ACHN (cell line): ENCODE measurements at places on chromosomes 5 and 9.
A peak's percentile ranks its signal among the peaks of the same experiment; 100 is the strongest.

DNA sequence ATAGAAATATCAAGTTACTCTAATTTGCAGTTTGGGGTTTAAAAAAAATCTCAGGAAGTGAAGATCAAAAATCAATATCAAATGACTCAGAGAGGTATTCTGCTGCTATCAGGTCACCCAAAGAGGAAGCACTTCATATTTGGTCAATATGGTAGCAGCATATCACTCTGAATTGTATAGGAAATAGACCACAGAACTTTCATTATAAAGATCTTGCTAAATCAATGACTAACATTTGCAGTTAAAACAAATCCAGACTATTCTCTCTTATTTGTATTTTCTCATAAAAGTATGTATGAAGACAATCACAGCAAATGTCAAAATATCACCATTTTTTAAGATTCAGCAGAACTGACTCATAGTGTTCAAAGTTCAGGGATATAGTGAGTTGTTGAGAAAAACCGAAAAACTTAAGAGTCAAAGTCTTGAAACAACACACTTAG, 105.8 kb upstream of the PCSK1 start:
- no peak for DNase-seq

DNA sequence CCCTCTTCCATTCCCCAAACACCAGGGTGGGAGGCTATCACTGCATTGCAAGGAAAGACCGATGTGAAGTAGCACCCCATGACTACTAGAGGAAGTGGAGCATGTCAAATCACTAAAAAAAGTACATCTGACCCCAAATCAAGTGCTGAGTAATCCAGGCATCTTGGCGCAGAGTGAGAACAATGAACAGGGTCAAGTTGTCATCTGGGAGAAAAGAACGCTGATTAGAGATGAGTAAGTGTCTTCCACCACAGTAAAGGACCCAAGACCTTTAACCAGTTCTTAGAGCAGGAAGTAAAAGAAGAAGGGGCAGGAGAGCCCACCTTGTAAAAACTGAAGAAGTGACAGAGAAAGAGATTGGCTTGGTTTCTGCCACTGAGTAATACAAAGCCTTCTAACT, 75.0 kb upstream of the RAD23B start:
- no peak for DNase-seq

GRCh38 chr9:13962006-13962405, 351.9 kb downstream of the NFIB start:
- DNase-seq: no peak

- DNase-seq: no peak
Observed at GRCh38 chr5:124686239-124687004, 60.0 kb downstream of the ZNF608 start.

GRCh38 chr5:27612161-27612560, 573.8 kb upstream of the CDH9 start:
- DNase-seq: no peak

DNA sequence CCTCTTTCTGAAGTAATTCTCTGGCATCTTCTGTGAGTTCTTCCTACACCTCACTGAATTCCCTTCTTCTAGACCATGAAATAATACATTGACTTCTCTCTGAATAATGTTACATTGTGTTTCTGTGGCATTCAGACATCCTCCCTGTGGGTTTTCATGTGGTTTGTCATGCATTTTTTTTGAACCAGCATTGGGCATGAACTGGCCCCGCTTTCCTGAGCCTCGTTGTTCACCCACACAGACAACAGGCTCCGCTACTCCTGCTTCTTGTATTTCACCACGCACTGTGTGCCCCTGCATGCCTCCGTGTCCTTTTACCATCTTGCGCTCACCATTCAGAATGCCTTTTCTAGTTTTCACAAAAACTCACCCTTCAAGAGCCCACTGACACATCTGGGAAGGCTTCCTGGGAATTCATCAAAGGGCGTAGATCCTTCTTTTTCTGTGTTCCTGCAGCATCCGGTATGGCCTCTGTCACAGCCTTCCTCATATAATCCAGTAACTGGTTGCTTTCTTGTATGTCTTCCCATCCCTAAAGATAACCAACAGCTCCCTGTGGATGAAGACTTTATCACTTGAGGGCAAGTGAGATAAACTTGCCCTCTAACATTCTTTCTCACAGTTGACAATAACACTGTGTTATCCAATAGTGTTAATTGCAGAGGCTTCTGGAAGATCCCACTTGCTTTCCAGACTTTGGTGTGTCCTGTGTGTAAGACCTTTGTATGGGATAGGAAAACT, 51.5 kb upstream of the ADAMTSL1 start:
- DNase-seq: no peak

DNA sequence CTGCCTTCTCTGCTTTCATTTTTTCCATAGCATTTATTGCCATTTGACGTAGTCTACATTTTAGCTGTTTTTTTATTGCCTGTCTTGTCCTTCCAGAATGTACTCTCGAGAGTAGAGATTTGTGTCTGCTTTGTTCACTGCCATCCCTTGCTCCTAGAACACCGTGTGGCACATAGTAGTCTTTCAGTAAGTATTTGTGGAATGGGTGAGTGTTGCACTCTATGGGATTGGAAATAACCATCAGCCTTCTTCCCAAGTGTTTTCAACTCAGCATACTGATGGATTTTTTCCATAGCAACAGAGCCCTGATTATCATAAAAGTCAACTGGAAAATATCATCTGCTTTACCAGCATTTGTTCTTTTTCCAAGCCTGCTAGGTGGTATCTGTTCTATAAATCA, 462.6 kb downstream of the ENC1 start:
- no peak for DNase-seq

DNA sequence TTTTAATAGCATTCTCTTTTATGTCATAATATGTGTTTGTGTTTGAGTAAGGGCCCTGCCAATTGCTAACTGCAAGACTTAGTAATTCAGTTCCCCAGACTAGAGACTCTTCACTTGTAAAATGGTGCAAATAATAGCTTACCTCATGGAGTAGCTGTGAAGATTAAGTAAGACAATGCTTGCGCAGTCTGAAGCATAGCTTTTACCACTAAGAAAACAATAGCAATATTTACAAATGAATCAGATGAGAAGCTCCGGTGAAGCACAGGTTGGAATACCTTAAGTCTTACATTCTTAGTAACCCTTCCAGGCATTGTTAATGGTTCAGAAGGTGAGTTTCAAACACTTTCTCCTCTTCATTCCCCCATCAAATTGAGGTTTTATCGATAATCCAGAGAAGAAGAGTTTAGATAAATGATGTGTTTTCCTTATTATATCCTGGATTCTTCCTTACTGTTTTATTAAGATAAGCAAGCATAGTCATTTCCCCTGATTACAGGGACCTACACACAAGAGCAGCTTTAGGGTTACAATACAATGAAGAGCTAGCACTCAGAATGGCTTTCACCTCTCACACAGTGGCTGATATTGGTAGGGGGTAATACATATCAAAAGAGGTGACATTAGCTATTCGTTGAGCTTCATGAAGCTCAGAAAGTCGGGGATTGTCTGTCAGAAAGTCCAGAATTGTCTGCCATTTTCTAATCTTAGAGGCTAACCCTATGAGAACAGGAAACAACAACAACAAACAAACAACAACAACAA, 96.4 kb upstream of the EDIL3 start:
- no peak for DNase-seq

DNA sequence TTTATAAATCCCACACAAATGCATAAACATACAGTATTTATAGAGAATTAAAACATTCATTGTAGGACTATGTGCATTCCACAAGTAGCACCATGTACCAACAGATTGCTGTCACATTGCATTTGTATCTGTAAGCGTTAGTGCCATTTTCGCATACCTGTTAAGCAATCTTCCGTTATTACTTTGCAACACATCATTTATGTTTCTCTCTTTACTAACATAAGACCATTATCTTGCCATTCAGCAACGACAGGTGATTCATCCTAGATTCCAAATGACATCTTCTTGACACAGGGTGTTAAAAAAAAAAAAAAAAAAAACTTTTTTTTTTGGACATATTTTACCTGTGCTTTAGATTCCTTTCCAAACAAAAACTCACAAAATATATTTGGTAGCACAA, 511.8 kb downstream of the ELAVL2 start:
- DNase-seq: no peak

DNA sequence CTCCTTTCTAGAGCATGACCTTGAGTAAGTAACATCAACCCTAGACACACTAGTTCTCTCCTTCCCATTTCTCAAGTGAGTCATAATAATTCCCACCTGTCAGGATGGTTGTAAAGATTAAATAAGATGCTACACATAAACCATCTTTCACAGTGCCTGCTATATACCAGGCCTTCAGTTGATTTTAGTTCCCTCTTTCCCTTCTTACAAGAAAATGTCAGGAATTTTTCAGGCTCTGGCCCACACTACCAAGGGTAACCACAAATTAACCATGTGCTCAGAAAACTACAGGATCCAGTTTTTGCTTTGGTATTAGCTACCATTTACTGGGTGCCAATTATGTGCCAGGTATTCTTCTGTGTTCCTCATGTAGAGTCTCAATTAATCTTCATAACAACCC, 42.7 kb upstream of the RARS1 start:
- no peak for DNase-seq

DNA sequence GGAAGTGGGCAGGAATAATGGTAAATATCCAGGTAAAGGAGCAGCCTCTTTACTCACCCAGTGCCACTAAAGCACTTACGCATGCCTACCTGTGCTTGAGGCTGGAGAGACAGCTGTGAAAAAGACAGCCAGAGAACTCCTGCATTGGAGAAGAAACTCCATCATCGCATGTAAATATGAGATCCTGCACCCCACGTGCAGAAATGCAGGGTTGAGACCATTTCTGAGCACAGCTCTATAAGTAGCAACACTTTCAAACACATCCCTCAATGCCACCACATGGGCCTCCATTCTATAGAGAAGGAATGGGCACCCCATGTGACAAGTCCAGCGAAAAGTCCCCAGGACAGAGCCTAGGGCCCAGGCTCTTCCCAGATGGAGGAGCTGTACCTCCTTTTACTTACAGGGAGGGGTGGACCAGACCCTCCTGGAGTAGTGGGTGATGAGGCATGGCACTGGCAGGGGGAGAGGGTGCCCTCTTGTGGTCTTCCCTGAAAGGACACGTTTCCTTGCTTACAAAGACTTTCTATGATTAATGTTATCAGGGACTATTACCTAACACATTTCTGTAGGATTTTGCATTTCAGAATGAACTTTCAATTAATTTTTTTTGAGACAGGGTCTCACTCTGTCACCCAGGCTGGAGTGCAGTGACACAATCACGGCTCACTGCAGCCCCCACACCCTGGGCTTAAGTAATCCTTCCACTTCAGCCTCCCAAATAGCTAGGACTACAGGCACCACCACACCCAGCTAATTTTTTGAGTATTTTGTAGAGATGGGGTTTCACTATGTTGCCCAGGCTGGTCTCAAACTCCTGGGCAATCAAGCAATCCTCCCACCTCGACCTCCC, 55.3 kb upstream of the IL17B start:
- peak; percentile 43 for DNase-seq

GRCh38 chr5:74075501-74076484, 449.8 kb downstream of the ARHGEF28 start:
- no peak for DNase-seq

DNA sequence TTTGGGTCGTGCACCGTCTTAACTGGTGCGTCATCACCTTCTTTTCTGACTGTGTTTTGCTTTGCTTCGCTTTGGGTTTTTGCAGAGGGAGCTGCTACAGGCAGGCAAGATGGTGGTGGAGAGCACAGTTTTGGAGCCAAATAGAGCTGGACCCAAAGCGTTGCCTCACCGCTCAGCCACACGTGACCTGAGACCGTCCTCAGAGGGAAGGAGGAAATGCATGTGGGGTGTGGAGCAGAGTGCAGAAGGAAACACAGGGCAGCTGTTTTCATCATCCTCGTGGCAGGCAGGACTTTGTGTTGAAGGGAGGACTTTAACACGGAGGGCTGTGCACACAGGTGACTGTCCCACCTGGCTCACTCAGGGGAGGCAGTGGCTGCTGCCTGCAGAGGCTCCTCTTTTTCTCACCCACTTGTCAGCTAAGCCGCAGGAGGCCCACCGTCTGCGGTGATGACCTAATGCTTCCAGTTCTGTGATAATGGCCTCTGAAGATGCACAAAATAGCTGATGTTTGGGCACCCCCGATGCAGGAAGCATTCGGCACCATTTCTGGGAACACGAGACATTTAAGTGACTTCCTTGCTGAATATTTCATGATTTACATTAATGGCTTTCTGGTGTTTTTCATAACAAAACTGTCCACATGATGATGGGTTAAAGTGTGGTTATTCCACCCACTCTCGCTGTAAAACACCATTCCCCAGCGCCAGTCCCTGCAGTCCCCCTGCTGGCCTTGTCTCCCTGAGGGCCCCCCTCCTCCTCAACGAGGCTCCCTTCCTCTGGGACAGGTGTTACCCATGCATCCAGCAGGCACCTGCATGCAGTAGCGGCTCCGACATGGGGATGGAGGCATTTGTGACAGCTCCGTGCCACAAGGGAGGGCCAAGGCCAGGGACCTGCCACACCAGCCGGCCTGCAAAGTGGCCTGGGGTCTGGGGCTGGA, 12.4 kb upstream of the UBAC1 start:
- DNase-seq: no peak

- DNase-seq: no peak
Observed at GRCh38 chr5:17360879-17361278, 137.2 kb upstream of the TAF11L2 start.

GRCh38 chr9:123225374-123225813, 43.0 kb downstream of the STRBP start:
- DNase-seq: peak; percentile 75
